Esophagus squamous epithelium (tissue), 5 donors: ENCODE measurements at places on chromosomes 3 and 15.

DNA sequence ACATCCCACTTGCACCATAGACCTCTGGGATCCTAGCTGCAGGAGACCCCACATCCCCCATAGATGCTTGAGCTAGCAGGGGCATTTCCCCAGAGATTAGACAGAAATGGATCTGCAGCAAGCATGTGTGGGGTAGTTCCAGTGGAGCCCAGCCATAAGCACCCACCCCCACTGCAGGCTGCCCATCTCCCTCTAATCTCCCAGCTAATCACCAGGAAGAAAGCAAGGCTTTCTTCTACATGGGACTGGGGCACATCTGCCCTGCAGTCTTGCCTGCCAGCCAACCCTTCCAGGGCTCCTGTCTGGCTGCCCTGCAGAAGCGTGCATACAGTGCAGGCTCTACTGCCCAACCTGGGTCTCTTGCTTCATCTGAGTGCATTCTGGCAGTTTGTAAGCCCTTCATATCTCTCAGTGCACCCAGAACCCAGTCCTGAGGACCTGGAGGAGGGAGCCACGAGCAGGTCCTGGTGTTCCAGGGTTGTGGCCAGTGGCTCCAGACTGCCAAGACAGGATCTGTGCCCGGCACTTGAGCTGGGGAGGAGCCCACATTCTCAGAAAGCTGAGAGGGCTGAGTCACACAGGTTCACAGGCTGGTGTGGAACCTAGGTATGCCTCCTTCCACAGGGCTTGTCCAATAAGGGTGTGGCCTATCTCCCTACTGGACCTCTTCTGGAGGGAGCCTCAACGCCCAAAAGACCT is 49.9 kb upstream of the IGSF11 start:
- DNase-seq, result no peak
- H3K27ac ChIP-seq, result no peak overlapping the region
- no peaks in the 10 kb centered on the region for H3K4me1 ChIP-seq
- H3K4me3 ChIP-seq, result no peak overlapping the region
- no peaks in the 10 kb centered on the region for H3K27me3 ChIP-seq

DNA sequence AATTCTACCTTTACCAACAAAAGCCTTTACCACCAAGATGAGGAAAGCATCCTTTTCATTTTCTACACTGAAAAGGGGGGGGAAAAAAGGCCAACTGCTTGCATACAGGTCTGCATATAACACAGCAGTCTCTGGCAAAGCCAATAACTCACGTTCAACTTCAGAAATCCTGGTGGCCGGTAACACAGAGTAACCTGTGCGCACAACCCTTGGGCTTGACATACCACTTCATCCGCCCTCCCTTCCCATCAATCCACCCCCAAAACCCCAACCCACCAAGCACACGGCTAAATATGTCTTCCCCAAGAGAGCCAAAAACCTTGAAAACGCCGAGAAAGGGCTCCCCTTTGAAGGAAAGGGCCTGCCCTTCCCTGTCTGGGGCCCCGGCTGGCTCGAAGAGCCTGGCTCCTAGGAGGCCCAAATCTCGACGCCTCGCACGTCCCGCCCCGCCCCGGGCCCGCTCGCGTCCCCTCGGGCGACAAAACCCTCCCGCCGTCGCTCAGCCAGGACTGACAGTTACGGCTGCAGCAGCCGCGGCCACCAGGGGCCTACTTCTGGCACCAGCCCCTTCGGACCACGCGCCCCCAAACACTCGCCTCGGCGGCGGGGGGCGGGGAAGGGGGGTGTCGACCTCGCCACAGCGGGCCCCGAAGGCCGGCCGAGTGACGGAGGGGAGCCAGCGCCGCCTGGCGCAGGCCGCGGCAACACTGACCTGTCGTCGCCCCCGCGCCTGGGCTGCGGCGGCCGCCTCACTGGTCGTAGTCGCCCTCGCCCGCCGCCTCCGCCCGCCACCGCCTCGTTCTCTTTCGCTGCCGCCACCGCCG is 835 bp downstream of the UBE3A start:
- DNase-seq, result no peak
- peaks cover 58% of the 10 kb centered on the region for H3K4me1 ChIP-seq
- no peaks in the 10 kb centered on the region for H3K36me3 ChIP-seq
- H3K4me3 ChIP-seq, result peak overlapping the region; percentile 91
- H3K27me3 ChIP-seq, result no peaks in the 10 kb centered on the region

- no peak overlapping the region for H3K4me3 ChIP-seq
- DNase-seq, result no peak
- no peak overlapping the region for H3K27ac ChIP-seq
- H3K4me1 ChIP-seq, result peaks cover 7% of the 10 kb centered on the region
- no peaks in the 10 kb centered on the region for H3K36me3 ChIP-seq
- no peaks in the 10 kb centered on the region for H3K27me3 ChIP-seq
These were observed 25.9 kb upstream of the UBE2E1 start for GRCh38 chr3:23779841-23780240.

GRCh38 chr3:8365541-8365940 is 136.1 kb upstream of the LMCD1 start:
- no peaks in the 10 kb centered on the region for H3K36me3 ChIP-seq
- H3K4me1 ChIP-seq, result no peaks in the 10 kb centered on the region
- H3K27ac ChIP-seq, result no peak overlapping the region
- H3K4me3 ChIP-seq, result no peak overlapping the region

GRCh38 chr3:23676093-23676492 is 129.7 kb upstream of the UBE2E1 start:
- H3K36me3 ChIP-seq, result no peaks in the 10 kb centered on the region
- no peaks in the 10 kb centered on the region for H3K4me1 ChIP-seq
- no peak overlapping the region for H3K27ac ChIP-seq

- no peaks in the 10 kb centered on the region for H3K27me3 ChIP-seq
- DNase-seq, result no peak
- no peak overlapping the region for H3K4me3 ChIP-seq
- H3K4me1 ChIP-seq, result no peaks in the 10 kb centered on the region
- H3K36me3 ChIP-seq, result no peaks in the 10 kb centered on the region
These were observed 53.0 kb upstream of the HES1 start for GRCh38 chr3:194082743-194083636.

DNA sequence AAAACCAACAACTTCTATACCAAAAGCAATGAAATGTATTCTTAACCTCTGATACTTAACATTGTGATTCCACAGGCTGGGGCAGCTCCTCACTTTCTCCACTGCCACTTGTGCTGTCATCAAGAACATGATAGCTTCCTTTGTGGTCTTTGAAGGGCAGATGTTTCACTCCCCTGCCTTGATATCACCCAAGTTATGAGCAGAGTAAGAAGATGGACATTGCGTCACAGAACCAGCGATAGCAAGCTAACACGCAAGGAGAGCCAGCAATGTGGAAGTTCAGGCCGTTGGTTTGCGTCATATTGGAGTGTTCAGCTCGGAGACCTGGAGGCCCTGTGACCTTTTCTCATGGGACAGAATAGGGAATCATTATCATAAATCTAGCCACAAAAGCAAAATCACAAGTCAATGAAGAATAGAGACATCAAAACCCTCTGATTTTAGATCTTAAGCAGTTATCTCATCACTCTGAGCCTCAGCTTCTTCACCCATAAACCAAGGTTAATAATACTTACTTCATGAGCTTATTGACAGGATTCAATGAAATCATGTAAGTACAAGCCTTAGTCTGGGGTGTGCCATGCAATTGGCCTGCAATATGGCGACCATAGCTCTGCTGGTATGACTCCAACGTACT is 183.8 kb upstream of the THBS1 start:
- no peak overlapping the region for H3K4me3 ChIP-seq
- no peaks in the 10 kb centered on the region for H3K4me1 ChIP-seq
- no peak for DNase-seq
- H3K36me3 ChIP-seq, result no peaks in the 10 kb centered on the region
- H3K27ac ChIP-seq, result no peak overlapping the region

DNA sequence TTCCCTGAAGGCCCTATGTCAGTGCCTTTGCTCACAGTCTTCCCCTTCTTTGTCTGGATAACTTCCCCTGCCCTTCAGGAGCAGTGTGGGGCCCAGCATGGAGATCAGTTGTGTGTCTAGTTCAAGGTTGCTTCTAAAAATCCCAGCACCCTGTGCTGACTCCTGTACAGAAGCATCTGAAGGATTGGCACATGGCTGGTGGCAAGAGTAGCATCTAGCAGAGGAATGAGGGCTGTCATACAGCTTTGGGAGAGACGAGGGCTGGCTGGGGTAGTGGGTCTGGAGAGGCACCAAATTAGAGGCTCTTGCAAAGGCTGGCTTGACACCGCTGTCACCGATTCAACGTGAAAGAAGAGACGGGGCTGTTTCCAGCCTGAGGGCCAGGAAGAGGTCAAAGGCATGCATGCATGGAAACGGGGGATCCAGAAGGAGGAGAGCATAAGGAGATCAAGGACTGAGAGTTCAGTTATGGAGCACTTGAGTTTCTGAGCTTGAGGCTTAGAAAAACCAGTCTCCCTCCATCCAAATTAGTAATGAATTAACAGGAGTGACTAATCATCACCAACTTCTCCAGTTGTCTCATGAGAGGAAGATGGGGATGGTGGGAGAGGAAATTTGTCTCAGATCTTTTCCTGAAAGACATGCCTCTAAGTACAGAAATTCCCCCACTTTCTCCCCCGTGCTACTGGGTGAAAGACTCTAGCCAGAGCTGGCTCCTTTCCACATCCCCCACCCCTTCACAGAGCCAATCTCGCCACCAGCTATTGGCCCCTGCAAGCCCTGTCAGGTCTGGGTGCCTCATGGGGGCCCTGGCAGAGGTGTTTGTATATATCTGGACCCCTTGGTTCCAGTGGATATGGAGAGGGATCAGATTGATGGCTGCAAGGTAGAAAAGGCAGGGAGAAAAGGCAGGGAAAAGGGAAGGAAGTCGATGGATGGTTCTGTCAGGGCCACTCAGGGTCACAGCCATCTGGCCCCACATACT is 45.9 kb downstream of the SLCO2A1 start:
- DNase-seq, result no peak
- H3K4me1 ChIP-seq, result peaks cover 15% of the 10 kb centered on the region
- no peak overlapping the region for H3K27ac ChIP-seq
- no peak overlapping the region for H3K4me3 ChIP-seq
- H3K36me3 ChIP-seq, result no peaks in the 10 kb centered on the region
- H3K27me3 ChIP-seq, result no peaks in the 10 kb centered on the region

GRCh38 chr3:132549890-132550578 is 47.0 kb upstream of the ACKR4 start:
- no peak overlapping the region for H3K4me3 ChIP-seq
- H3K27me3 ChIP-seq, result no peaks in the 10 kb centered on the region
- no peak overlapping the region for H3K27ac ChIP-seq

DNA sequence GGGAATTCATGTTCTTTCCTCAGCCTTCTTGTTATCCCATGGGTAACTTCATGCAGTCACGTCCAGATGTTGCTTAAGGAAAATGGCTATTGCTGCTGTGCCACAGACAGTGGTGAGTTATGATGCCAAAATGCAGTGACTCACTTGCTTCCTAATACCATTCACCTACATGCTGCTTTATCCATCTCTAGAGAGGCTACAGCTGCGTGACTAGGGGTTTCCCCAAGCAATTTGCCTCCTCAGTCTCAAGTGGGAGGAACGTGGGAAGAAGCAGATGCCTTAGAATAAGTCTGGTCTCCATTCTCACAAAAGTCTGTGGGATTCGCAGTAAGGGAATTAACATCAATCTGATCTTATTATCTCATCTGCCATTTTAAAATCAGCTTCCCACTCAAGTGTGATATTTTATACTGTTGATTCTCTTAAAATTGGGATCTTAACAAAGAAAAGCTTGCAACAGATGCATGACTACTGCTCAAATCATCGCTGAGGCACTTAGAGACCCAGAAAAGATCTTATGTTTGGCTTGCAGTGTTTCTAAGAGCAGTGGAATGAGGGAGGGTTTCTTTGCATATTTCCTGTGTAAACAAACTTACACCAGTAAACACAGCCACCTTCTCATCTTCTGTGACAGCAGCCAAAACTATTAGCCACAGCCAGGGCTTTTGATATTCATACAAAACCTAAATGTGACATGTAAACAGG is 62.0 kb upstream of the ACP3 start:
- H3K27ac ChIP-seq, result no peak overlapping the region
- no peaks in the 10 kb centered on the region for H3K27me3 ChIP-seq
- no peaks in the 10 kb centered on the region for H3K4me1 ChIP-seq
- H3K36me3 ChIP-seq, result no peaks in the 10 kb centered on the region

DNA sequence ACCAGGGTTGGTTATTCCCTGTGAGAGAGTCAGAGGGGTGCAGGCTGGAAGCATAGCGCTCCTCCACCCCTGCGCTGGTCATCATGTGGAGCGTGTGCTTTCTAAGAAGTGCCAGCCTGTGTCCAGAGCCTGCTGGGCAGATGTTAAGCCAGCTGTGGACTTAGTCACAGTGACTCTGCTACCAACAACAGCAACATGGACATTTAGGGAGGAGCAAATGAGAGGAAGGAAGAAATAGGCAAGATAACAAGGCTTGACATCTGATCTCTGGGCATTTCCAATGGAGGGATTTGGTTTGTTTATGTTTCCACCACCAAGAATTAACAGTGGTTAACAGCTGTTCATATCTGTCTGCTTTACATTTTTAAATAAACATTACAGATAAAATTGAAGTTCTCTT is 36.4 kb upstream of the MYZAP start:
- no peaks in the 10 kb centered on the region for H3K36me3 ChIP-seq
- no peak for DNase-seq
- peak overlapping the region; percentile 26 for H3K27ac ChIP-seq
- H3K4me1 ChIP-seq, result peaks cover 6% of the 10 kb centered on the region
- no peaks in the 10 kb centered on the region for H3K27me3 ChIP-seq
- H3K4me3 ChIP-seq, result no peak overlapping the region

- DNase-seq, result no peak
- H3K27me3 ChIP-seq, result no peaks in the 10 kb centered on the region
- H3K27ac ChIP-seq, result no peak overlapping the region
- H3K4me3 ChIP-seq, result peak overlapping the region; percentile 96
- H3K4me1 ChIP-seq, result peaks cover 31% of the 10 kb centered on the region
- no peaks in the 10 kb centered on the region for H3K36me3 ChIP-seq
These were observed 722 bp upstream of the POGLUT1 start for GRCh38 chr3:119468041-119468440.

GRCh38 chr15:39205506-39206371 is 375.1 kb upstream of the THBS1 start:
- no peaks in the 10 kb centered on the region for H3K27me3 ChIP-seq
- no peaks in the 10 kb centered on the region for H3K36me3 ChIP-seq
- no peak for DNase-seq
- H3K4me1 ChIP-seq, result no peaks in the 10 kb centered on the region
- H3K27ac ChIP-seq, result no peak overlapping the region

GRCh38 chr15:80803580-80804525 is 24.7 kb downstream of the CEMIP start:
- DNase-seq, result no peak
- peaks cover 6% of the 10 kb centered on the region for H3K4me1 ChIP-seq
- H3K36me3 ChIP-seq, result no peaks in the 10 kb centered on the region
- H3K4me3 ChIP-seq, result no peak overlapping the region
- no peak overlapping the region for H3K27ac ChIP-seq

DNA sequence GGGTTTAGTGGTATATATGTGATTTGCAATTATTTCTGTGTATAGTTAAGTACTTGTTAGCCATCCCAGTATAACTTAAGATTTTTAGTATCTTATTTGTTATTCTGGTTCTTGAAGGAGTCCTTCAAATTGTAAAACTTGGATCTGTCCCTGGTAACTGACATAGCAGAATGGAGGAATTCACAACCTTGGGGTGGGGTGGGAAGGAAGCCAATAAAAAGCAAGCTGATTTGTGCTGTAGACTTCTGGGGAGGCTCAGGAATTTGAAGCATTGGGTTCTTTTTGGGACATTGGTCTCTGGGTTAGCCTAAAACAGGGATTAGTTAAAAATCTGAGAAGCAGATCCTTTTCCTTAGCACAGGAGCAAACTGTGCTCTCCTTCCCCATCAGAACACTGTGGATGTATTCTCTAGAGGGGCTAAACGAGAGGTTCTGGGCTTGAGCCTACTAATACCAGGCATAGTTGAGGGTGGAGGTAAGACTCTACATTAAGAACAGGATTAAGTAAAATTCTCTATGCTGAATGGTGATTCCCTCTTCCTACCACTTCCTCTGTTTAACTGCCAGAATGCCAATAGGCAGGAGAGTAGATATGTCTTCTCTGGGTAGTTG is 42.2 kb downstream of the GMPS start:
- no peaks in the 10 kb centered on the region for H3K4me1 ChIP-seq
- no peak for DNase-seq
- H3K4me3 ChIP-seq, result no peak overlapping the region
- H3K27ac ChIP-seq, result no peak overlapping the region
- H3K27me3 ChIP-seq, result no peaks in the 10 kb centered on the region
